ENCODE measurements at places on chromosomes 3 and 15. TPM values are rescaled to one million over a fixed set of nuclear protein-coding genes. Genes with fewer than 3 reads are reported as not detected.

DNA sequence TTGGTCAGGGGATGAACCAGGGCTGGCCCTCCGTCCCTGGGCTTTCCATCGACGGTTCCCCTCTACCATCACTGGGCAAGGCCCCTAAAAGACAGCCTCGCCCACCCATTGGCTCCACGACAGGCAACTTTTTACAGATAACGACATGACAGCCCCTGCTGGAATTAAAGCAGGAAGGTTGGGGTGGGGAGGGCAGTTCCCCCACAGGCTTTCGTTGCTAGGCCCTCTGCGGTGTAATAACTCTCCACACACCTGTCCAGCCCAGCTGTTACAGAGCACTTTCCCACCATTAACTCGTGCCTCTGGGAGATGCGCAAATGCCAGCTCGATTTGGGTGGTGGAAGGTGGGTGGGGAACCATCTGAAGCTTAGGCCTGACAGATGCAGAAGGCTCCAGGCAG lies 264.2 kb upstream of the TLE3 start:
- peaks cover 34% of the 10 kb centered on the region for H3K27me3 ChIP-seq
- H3K27ac ChIP-seq: no peak overlapping the region
- no peak for DNase-seq
- H3K36me3 ChIP-seq: peaks cover 1% of the 10 kb centered on the region

- no peaks in the 10 kb centered on the region for H3K27me3 ChIP-seq
- H3K27ac ChIP-seq: no peak overlapping the region
- no peak for DNase-seq
- no peak overlapping the region for H3K4me3 ChIP-seq
- no peaks in the 10 kb centered on the region for H3K4me1 ChIP-seq
These were observed 606.6 kb downstream of the TBL1XR1 start for GRCh38 chr3:176590722-176591121.

DNA sequence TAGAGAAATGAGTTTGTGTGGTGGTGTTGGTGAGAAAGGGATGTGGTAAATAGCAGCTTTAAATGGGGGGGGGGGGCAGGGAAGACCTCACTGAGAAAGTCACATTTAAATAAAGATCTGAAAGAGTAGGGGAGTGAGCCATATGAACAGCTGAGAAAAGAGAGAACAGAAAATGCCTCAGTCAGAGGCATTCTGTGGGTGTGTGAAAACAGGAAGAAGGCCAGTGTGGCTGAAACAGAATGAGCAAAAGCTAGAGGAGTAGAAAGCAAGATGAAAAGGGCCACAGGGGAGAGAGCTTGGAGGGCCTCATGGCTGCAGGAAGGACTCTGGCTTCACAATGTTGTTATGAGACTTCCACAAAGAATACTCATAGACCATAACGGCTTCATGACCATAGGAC lies 783.3 kb downstream of the ZPLD1 start:
- peaks cover 1% of the 10 kb centered on the region for H3K27me3 ChIP-seq
- no peak overlapping the region for H3K27ac ChIP-seq
- no peak overlapping the region for H3K4me3 ChIP-seq
- H3K4me1 ChIP-seq: no peaks in the 10 kb centered on the region
- no peak for DNase-seq

Gene PAQR9
- not detected for total RNA-seq

DNA sequence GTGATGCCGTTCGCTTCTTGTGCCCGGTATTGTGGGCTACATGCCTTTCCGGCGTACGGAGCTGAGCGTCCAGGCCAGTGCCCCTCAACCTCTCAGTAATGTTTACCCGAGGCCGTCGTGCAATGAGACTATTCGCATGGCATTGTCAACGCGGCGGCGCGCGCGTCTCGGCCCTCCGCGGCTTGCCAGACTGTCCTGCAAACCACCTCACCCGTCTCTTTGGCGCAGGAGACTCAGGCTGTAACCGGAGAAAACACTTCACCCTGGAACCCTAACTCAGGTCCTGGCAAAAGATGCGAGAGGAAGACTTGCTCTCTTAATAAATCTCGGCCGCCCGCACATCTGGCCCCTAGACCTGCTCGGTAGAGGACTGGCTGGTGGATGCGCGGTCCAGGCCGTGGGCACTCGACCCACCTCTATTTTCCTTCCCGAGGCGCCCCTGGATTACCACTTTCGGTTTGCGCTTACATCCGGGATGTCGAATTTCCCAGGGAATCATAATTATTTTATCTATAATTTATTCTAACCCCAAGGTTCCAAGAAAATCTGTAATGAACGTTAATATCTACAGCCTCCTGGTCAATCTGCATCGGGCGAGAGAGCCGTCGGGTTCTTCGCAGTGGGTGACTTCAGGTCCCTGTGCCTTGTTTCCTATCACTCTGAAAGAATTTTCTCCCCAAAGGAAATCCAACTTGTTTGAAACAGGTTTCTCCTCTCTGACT lies 71.8 kb upstream of the POLG start:
- H3K4me1 ChIP-seq: peaks cover 22% of the 10 kb centered on the region
- peaks cover 1% of the 10 kb centered on the region for H3K36me3 ChIP-seq
- H3K4me3 ChIP-seq: peak overlapping the region; percentile 31
- H3K27ac ChIP-seq: no peak overlapping the region

DNA sequence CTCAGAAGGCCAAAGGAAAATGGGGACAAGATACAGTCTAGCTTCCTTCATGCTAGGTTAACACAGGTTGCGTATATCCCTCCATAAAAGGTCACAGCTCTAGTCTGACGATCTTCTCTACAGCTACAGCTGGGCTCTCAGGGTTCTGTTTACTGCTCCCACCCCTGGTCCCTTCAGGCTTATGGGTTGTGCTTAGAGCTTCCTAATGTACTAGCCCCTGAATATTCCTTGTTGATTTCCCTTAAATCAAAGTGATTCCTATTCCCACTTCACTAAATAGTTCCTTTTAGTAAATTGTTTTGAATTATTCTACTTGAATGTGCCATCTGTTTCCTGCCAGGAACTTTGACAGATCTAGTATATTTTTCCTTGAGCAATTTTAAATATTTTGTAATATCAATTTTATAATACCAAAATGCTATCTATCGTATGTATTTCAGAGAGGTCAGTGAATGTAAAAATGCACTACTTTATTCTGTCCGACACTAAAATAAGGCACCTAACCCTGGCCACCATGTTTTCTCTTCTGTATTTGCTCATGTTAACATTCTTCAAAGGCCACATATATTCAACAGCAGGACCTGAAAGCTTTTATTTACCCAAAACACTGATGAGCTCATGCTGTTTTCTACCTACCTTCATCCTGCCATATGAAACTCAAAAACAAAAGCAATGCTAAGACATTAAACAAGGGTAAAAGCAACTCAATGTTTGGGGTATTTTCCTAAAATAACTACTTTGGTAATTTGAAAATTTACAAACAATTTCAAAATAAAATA lies 92.8 kb upstream of the TGFBR2 start:
- H3K4me3 ChIP-seq: no peak overlapping the region
- no peak overlapping the region for H3K27ac ChIP-seq
- H3K4me1 ChIP-seq: peaks cover 58% of the 10 kb centered on the region
- no peaks in the 10 kb centered on the region for H3K27me3 ChIP-seq
- H3K36me3 ChIP-seq: no peaks in the 10 kb centered on the region
- no peak for DNase-seq

Gene GOLGA8T
- not detected for total RNA-seq

Gene C3orf80
- total RNA-seq: not detected

- no peak overlapping the region for H3K4me3 ChIP-seq
- H3K27me3 ChIP-seq: no peaks in the 10 kb centered on the region
These were observed 44.0 kb downstream of the EIF4E3 start for GRCh38 chr3:71681224-71681668.

DNA sequence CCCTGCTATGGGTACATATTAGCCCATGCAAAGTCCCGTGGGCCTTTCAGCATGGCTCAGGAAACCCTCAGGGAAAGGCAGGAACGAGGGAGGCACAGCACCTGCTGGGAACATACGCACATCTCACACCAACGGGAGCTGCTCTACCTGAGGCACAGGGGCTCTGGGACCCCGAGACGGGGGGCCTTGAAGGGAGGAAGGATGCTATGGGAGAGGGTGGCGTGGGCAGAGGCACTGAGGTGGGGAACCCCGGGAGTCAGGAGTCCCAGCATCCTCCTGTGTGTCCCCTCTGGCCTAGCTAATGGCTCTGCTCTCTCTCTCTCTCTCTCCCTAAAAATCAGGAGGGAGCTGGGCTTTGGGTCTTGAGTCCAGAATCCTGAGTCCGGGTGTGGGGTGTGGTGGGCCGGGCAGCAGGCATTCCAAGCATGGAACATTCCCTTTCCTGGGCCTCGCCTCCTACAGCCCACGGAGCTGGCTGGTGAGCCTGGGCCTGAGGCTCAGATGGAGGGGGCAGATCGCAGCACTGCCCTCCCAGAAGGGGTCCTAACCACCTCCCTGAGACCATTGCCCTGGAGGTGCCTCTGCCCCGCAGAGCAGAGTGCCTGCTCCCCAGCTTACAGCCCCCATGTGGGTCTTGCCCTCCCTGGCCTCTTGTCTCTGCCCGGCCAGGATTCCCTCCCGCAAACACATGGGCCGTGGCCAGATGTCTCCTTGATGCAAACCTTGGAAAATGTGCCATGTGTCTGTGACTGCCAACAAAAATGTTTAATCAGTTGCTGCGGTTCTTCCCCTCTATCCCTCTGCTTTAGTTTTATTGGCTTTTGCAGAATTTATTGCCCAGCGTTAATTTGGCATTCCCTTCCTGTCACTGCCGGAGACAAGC lies 101.6 kb downstream of the TMEM266 start:
- peaks cover 62% of the 10 kb centered on the region for H3K4me1 ChIP-seq
- peak overlapping the region; percentile 81 for H3K27ac ChIP-seq
- H3K4me3 ChIP-seq: no peak overlapping the region
- H3K36me3 ChIP-seq: no peaks in the 10 kb centered on the region
- DNase-seq: no peak
- no peaks in the 10 kb centered on the region for H3K27me3 ChIP-seq

DNA sequence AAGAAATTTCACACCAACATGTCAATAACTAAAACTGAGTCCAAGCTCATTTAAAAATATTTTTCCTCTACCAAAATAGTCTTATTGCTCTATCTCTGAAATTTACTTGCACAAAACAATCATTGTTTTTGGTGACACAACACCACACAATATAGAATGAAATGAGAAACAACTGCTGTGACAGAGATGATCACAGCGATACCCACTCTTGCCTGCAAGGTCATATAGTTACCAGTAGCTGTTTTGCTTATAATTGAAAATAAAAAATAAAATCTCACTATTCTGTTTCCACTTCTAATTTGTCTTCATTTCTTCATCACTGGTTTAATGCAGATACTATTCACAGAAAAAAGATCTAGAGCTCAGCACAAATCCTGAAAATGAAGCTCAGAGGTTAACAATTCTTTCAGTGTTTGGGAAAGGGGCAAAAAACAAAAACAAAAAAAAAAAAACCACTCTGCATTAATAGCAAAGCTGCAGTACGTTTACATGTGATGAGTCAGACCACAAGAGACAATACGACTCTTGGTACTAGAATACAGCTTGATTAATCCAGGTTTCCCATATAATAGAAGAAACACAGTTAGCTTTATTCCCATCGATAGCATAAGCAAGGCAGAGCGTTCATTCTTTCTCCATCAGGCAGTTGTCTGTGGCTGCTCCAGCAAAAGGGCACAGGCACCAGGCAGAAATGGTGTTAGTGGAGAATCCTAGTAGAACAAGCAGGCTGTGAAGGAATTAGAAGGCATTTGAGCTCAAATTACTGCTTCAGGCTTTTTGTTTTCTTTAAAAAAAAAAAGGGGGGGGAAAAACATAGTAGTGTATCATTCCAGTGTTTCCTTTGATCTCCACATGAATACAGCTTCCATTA lies 773 bp downstream of the ANKRD28 start:
- peaks cover 39% of the 10 kb centered on the region for H3K4me1 ChIP-seq
- H3K27ac ChIP-seq: peak overlapping the region; percentile 98
- H3K4me3 ChIP-seq: peak overlapping the region; percentile 76
- no peak for DNase-seq
- peaks cover 7% of the 10 kb centered on the region for H3K36me3 ChIP-seq
- no peaks in the 10 kb centered on the region for H3K27me3 ChIP-seq

Gene STAB1
- total RNA-seq: not detected

GRCh38 chr3:185341616-185342458 lies 21.1 kb upstream of the MAP3K13 start:
- no peaks in the 10 kb centered on the region for H3K27me3 ChIP-seq
- no peaks in the 10 kb centered on the region for H3K36me3 ChIP-seq
- H3K4me3 ChIP-seq: no peak overlapping the region
- no peak for DNase-seq

DNA sequence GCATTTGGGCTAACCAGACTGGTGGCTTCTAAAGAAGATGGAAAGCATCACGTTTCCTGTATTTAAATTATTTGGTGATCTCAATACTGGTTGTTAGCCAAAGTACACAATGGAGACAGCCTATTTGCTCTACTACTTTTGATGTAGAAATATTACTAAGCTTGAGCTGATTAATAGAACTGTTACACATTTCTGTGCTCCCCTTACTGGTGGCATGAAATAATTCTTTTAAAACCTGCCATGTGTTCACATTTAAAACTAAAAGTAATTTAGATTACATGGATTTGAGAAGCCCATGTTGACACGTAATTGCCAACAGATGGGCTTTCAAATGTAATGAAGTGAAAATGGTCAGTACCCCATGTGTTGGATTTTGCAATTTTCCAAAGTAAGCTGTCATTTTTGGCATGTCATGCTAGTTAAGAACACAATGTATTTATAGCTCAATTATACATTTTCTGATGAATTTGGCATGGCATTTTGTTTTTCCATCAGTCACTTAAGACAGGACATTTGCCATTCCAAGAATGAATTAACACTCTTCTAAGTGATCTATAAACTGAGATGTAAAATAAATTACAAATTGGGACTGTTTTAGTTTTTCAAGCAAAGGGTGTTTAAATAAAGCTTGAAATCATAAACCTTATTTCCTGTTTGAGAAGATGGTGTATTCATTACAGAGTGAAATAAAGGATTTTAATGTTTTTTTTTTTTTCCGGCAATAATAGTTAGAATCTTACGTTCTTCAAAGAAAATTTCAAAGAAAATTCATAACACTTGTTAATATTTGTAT lies 10.8 kb upstream of the RARRES1 start:
- H3K27me3 ChIP-seq: no peaks in the 10 kb centered on the region
- H3K27ac ChIP-seq: no peak overlapping the region
- DNase-seq: no peak
- H3K4me3 ChIP-seq: no peak overlapping the region

DNA sequence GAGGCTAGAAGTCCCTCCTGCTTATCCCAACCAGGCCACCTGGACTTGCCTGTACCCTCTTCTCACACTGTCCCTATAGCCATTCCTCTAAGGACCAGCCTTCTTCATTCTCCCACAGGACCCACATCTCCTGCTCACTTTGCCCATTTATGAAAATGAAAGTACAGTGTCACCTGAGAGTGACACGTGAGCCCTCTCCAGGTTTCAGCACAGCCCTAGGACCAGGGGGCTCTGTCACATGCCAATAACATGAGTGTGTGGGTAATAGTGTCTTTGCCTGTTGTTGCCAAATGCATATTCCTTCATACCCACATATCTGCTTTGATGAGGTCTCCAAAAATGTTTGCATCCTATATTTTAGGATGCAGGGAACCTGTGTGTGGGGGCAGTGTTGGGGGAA lies 42.3 kb upstream of the TNFAIP8L3 start:
- H3K27ac ChIP-seq: no peak overlapping the region
- peaks cover 1% of the 10 kb centered on the region for H3K27me3 ChIP-seq

All from chondrocyte (in vitro differentiated cells).